ENCODE measurements at places on chromosomes 12 and 14.
A peak's percentile ranks its signal among the peaks of the same experiment; 100 is the strongest.

- DNase-seq, result peak; percentile 42
Measured at GRCh38 chr14:76977793-76978720, 50.5 kb downstream of the IRF2BPL start.

GRCh38 chr12:76259106-76259505, 89.1 kb downstream of the BBS10 start:
- DNase-seq, result no peak

DNA sequence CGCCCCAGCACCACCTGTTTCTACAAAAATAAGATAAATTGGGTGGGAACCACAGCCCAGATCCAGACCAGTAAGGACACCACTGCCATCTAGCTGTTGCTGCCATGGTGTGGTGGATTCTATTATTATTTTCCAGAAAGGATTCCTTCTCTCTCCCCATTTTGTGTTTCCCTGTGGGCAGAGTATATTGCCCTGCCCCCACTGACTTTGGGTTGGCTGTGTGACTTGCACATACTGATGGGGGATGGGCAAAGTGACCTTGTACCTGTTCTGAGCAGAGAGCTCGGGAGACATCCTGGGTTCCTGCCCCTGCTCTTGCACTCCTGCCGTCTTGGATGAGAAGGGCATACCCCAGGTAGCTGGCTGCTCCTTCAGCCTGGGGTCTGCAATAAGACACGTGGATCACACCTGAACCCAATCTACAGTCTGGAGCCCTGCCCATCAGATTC, 24.3 kb downstream of the MOAP1 start:
- DNase-seq, result no peak

DNA sequence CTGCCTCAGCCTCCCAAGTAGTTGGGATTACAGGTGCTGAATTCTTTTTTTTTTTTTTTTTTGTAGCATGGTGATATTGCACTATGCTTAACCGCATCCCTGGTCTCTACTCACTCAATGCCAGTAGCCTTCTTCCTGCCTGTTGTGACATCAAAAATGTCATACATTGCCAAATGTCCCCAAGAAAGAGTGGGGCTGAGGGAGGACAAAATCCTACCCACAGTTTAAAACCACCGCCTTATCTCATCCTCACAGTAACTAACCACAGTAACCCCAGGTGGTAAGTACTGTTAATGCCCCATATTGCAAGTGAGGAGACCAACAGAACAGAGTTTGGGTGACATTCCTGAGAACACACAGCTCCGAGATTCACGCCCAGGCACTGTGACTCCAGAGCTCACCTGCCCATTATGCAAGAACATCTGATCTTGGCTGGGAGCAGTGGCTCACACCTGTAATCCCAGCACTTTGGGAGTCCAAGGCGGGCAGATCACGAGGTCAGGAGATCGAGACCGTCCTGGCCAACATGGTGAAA, 19.6 kb downstream of the MORN3 start:
- no peak for DNase-seq

- DNase-seq, result no peak
Measured at GRCh38 chr12:98465950-98466602, 49.3 kb upstream of the TMPO start.

DNA sequence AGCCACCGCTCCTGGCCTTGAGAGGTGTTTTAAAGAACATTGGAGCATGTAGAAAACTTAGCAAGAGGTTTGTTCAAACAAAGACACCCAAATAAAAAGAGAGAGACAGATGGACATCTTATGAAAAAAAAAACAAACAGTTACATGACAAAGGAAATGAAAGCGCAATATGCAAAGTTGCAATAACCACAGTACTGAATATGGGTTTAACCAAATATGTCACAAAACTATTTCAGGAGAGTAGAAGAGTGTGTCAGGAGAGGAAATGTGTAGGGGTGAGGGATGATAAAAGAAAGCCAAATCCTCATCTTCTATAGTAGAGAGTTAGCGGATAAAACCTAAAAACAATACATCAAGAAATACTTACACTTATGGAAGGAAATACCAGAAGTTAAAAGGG, 98.4 kb downstream of the GTF2A1 start:
- no peak for DNase-seq

DNA sequence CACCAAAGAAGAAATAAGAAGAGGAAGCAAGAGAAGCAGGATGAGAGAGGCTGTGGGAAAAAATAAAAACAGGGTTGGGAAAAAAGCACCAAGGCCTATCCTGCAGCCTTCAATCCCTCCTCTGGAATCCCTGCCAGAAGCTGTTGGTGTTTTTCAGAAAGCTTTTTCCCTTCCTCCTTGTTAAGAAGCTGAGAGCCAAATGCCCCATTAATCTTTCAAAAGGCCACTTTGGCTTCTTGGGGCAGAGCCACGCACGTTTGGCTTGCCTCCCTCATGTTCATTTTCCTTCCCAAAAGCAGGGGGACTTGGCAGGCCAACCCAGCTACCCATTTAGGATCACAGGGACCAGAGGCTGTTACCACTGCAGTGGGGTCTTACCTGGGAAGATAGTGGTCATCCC, 365.3 kb downstream of the NUAK1 start:
- no peak for DNase-seq

- DNase-seq, result no peak
Measured at GRCh38 chr12:40907115-40907527, 214.9 kb downstream of the CNTN1 start.

DNA sequence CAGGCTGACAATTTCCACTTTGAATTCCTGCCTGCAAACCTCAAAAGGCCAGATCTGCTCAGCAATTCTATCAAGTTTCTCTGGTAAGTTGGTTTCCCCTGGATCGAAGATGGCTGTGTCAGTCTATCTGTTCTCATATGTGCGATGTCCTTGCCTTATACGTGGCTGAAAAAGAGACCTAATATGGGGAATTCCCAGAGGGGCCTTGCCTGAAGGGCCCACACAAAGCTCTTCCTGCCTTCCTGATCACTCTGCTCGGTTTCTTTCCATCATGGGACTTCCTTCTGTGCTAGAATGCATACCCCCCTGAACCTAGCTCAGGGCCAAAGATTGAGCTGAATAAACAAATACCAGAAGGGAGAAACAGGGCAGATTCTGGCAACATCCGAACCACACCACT, 13.2 kb downstream of the TCL1B start:
- DNase-seq, result no peak

- no peak for DNase-seq
Measured at GRCh38 chr14:70576891-70577290, 23.6 kb downstream of the MED6 start.

GRCh38 chr12:116483959-116484750, 75.0 kb upstream of the MAP1LC3B2 start:
- no peak for DNase-seq

DNA sequence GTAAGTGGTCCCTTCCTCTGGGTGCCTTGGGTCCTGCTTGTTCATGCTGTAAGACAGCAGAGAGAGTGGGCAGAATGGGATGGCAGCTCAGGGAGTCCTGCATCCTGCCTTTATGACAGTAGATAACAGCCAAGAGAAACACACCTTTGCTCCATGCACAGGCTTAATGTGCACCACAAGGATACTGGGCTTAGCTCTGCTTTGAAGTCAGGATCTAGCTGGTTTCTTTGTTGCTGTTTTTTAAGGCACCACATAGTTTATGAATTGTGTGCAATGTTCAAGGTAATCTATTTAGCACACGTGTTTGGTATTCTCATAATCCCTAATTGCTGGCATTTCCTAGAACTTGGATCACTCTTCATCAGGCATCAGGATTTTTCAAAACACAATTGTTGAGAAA, 239.5 kb upstream of the DCN start:
- DNase-seq, result no peak

GRCh38 chr14:35855876-35856481, 29.8 kb downstream of the BRMS1L start:
- DNase-seq, result no peak

DNA sequence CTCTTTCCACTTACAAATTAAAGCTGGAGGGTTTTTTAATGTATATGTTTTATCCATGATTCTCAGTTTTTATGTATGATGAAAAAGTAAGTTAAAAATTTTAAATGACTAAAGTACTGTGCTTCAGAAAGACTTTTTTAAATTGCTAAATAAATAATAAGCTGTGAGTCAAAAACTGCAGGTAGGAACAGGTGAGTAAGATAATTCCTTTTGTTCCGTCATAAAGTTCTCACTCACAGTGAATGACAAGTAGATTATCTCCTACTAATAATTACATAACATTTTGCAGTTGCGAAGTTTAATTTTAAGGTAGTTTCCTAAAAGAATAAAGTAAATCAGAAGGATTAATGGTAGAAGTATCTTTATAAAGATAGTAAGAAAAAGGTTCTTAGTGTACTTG, 78.0 kb downstream of the PRKCH start:
- DNase-seq, result no peak

DNA sequence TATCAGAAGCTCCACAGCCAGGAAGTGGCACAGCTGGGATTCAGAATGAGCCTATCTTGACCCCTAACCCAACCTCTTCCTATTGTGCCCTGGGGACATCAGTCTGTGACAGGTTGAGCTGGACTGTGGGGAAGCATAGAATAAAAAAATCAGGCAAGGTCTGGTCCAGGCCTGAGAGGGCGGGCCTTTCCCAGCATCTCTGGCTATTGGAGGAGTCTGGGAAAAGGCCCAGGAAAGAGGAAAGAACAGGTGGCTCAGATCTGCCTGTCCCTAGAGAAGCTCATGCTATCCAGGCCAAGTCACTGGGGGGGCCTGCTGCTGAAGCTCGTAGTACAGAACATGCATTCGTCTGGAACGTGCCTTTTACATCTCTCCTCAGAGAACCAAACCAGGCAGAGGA, 100.5 kb downstream of the PPM1H start:
- no peak for DNase-seq

- peak; percentile 74 for DNase-seq
Measured at GRCh38 chr12:26648584-26648983, 184.4 kb downstream of the ITPR2 start.

- DNase-seq, result no peak
Measured at GRCh38 chr14:49923442-49923841, 30.6 kb downstream of the ARF6 start.

DNA sequence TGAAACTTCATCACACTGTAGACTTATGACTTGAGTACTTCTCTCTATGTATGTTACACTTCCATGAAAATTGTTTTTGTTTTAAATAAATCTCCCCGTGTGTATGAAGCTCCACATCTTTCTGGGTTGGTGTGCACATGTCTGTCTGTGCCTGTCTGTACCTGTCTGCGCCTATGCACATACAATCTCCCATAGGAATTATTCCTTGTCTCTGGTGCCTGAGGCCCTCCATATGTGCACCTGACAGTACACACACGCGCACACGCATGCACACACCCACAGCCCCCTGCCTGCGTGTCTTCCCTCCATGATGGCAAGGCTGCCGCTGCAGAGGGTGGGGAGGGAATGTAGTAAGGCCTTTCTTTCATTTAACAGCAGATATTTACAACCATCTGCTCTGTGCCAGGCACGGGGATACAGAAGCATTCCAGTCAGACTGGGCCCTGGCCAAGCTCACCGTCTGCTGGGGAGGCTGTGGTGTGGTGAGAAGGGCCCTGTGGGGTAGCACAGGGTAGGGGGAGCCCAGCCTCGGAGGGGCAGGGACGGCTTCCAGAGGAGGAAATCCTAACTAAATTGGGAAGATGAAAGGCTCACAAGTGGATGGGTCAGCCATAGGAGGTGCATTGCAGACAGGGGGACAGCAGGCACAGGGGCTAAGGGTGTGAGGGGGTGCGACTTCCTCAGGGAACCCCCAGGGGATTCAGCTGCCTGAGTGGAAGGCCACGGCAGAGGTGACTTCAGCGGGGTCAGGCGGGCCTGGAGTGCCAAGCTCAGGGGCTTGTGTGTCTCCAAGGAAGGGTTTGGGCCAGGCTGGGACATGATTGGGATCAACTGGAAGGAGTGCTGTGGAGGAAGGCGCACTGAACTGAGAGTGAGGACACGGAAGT, 26.1 kb downstream of the KRT8 start:
- no peak for DNase-seq

- DNase-seq, result no peak
Measured at GRCh38 chr14:75453817-75454434, 26.1 kb downstream of the JDP2 start.

DNA sequence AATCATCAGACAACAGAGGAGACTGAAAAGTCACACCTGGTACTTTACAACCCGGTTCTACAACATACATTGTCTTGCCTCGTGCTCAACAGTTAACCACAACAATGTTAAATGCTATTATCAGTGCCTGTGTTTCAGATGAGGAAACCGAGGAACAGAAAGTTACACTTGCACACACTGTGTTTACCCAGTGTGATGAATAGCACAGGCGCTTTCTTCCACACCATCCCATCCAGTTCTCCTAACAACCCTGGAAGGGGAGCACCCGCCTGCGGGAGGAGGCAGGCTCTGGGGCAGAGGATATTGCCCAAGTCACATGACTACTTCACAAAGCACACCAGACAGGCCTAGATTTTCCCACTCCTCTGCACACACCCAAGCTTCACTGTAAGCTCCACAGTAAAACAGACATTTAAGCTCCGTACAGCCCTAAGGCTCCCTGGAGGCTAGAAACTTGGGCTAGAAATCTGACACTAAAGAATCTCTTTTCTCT, 21.8 kb downstream of the NCKAP5L start:
- no peak for DNase-seq

- DNase-seq, result no peak
Measured at GRCh38 chr14:68736471-68736871, 56.4 kb downstream of the ZFP36L1 start.

GRCh38 chr12:103852498-103852997, 11.5 kb upstream of the NT5DC3 start:
- no peak for DNase-seq

- DNase-seq, result peak; percentile 72
Measured at GRCh38 chr12:25694072-25694471, 141.0 kb upstream of the LMNTD1 start.

GRCh38 chr12:57096099-57096572, 7.2 kb downstream of the NAB2 start:
- DNase-seq, result no peak

GRCh38 chr14:24122898-24123297, 7.6 kb upstream of the FITM1 start:
- DNase-seq, result no peak

DNA sequence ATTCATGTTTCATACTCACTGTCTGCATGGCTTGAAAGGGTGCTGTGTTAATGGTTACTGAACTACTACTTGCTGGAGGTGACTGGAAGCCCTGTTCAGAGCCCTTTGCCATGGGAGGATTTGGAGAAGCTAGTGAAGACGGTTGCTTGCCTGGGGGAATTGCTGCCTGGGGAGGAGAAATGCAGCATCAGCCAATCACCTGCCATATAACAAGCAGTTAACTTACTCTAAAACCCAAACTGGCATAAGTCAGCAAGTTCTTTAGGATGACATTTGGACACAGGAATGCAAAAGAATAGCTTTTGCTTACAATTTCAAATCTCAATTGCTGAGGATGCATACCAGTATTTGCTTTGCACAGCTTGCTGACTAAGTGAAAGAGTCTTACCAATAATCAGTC, 23.4 kb upstream of the IPO8 start:
- DNase-seq, result peak; percentile 77

DNA sequence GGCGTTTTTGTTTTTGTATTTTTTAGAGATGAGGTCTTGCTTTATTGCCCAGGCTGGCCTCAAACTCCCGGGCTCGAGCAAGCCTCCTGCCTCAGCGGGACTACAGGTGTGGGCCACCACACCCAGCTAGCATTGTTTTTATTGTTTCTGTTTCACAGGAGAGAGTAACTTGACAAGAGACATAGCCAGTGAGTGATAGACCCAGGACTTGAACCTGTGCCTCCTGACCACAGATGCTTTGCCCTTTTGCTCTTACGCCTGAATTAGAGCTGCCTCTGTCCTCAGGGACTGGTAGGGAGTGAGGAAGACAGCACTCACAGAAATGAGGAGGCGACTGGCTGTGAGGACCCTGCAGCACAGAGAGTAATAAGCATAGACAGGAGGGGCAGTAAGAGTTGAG, 2.3 kb downstream of the EVL start:
- no peak for DNase-seq

- no peak for DNase-seq
Measured at GRCh38 chr14:51750542-51750941, 98.8 kb downstream of the FRMD6 start.

All from GM04504 (cell line).